Natural killer cell (primary cell): ENCODE measurements at places on chromosomes 5 and 9.

- no peaks in the 10 kb centered on the region for H3K36me3 ChIP-seq
- H3K4me3 ChIP-seq = no peak overlapping the region
- H3K27me3 ChIP-seq = no peaks in the 10 kb centered on the region
Observed at GRCh38 chr5:108945094-108945493, 197.4 kb downstream of the FER start.

DNA sequence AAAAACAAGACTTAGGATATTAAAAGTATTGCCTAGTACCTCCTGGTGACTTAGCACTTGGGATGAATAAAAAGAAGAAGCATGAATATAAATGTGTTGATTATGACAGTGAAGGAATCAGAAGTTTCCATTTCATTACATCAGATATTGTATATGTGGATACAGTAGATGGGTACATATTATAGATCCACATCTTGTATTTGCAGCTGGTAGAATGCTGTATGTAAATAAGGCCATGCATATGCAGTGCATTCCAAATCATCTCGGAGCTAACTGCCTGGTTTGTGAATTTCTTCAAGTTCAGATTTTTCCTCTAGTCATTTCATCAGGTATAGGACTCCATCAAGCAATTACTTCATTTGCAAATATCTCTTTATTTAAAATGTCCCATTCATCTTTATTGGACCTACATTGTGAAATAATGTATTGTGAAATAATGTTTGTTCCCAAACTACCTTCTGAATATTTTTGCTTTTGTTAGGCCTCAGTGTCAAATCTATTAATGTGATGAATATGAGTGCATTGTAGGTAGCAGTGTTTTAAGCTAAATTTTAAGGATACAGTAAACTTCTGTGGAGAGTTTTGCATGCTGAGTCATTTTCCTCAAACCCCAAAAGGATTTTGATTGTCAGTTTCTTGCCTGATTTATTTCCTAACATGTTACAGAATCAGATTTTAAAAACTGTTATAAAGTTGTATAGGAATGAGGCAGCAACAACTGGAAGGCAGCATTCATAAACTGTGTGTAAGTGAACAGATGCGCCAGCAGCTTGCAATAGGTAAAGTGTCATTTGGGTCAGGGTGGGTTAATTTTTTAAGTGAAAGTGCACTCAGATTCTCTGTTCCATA lies 370.8 kb upstream of the RIOK2 start:
- no peak overlapping the region for H3K27ac ChIP-seq
- no peak for DNase-seq
- no peaks in the 10 kb centered on the region for H3K36me3 ChIP-seq
- H3K4me3 ChIP-seq = no peak overlapping the region
- H3K4me1 ChIP-seq = no peaks in the 10 kb centered on the region

GRCh38 chr5:89556215-89556913 lies 673.4 kb upstream of the MEF2C start:
- H3K27me3 ChIP-seq = no peaks in the 10 kb centered on the region
- H3K36me3 ChIP-seq = no peaks in the 10 kb centered on the region
- no peak overlapping the region for H3K27ac ChIP-seq
- H3K4me3 ChIP-seq = no peak overlapping the region

GRCh38 chr9:117375956-117376355 lies 38.9 kb downstream of the ASTN2 start:
- H3K4me3 ChIP-seq = no peak overlapping the region
- no peaks in the 10 kb centered on the region for H3K36me3 ChIP-seq
- no peak overlapping the region for H3K27ac ChIP-seq
- DNase-seq = no peak

DNA sequence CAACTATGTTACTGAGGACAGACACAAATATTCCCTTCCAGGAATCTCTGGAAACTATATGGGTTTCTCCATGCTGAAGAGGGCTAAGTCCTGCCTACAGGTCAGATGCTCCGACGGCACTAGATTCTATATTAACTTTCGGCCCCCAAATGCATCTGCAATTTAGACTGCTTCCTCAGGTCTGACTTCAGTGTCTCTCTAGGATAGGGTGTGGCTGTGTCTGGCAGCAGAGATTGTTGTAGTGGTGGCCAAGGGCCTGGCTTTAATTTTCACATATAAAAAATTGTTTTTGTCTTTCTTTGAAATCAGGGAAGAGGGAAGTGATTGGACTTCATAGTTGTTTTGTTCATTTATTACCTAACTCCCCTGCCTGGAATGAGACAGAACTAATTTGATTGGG lies 101.8 kb downstream of the PJA2 start:
- H3K36me3 ChIP-seq = no peaks in the 10 kb centered on the region
- DNase-seq = no peak
- no peak overlapping the region for H3K27ac ChIP-seq
- no peak overlapping the region for H3K4me3 ChIP-seq
